ENCODE measurements at places on chromosomes 5 and 9.

- no peak for DNase-seq
Measured at GRCh38 chr9:133989625-133990365, 2.3 kb downstream of the VAV2 start.

DNA sequence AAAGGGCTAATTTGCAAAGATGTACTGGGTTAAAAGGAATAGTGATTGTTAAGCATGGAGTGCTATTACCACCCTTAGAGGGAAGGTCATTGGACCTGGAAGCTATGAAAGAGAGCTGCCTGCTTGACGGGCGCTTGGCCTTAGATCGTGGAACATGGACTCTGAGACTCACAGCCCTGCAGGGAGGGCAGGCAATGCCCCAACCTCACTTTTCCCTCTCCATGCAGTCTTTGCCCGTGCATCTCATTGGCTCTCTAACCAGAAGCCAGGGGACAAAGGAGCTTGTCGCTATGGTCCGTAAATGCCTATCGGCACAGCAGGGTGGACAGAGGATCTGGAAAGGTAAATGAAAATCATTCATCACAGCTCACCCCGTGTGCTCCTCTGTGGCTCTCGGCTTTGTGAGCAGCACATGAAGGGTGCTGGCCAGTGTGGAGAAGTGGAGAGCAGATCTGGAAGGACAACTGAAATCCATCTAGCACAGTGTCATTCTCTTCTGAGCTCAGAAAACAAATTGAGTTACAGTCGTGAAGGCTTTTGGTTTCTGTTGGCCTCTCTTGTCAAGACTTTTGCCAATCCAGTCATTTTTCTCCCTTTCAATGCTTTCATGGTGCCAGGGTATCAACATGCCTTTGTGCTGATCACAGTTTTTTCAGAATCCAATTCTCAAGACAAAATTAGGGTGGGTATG lies 186.2 kb downstream of the SNX18 start:
- no peak for DNase-seq

- DNase-seq: no peak
Measured at GRCh38 chr5:171598641-171599152, 179.2 kb downstream of the FGF18 start.

- no peak for DNase-seq
Measured at GRCh38 chr9:131575946-131576853, 30.9 kb downstream of the PRRT1B start.

GRCh38 chr9:114900942-114901802 lies 29.2 kb downstream of the TNFSF8 start:
- DNase-seq: no peak
